ENCODE measurements at places on chromosomes 7 and 10. TPM values are rescaled to one million over a fixed set of nuclear protein-coding genes. Genes with fewer than 3 reads are reported as not detected.

DNA sequence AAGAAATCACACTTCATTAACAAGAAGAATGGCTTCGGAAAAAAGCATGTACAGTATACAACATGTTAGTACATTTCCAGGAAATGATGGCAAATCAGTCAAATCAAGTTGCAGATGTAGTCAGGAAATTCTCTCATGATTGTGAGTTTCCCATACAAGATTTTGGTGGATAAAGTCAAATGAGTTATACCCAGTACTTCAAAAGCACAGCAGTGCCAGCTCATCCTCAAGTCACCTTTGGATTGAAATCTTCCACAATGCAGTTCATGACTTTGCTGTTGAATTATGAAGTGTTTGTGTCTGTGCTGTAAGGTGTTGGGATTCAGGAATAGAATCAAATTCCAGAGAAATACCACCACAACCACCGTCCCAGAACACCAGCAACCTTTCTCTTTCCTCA is 301.3 kb upstream of the BMPER start:
- no peak for DNase-seq
- H3K4me3 ChIP-seq: no peak overlapping the region
- no peaks in the 10 kb centered on the region for H3K27me3 ChIP-seq
- no peaks in the 10 kb centered on the region for H3K4me1 ChIP-seq

DNA sequence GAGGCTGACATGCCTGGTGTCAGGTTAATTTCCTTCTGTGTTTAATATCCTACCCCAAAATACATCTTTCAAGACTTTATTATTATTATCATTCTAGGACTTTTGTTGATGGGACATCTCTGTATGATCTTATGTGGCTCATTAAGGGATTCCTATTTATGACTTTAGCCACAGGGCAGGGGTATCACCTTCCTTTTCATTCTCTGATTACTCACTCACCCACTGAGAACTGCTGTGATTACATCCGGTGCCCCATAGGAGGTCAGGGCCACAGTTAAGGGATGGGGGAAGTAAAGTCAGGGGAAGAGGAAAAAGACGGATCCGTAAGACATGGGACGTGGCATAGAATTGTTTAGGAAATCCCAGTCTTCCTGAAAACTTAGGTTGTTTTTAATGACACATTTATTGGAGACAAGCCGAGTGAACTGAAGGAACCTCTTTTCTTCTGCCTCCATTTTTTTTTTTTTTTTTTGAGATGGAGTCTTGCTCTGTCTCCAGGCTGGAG is 61.0 kb upstream of the PITRM1 start:
- H3K36me3 ChIP-seq: no peaks in the 10 kb centered on the region
- DNase-seq: no peak
- no peak overlapping the region for H3K4me3 ChIP-seq
- no peak overlapping the region for H3K27ac ChIP-seq
- no peaks in the 10 kb centered on the region for H3K4me1 ChIP-seq

DNA sequence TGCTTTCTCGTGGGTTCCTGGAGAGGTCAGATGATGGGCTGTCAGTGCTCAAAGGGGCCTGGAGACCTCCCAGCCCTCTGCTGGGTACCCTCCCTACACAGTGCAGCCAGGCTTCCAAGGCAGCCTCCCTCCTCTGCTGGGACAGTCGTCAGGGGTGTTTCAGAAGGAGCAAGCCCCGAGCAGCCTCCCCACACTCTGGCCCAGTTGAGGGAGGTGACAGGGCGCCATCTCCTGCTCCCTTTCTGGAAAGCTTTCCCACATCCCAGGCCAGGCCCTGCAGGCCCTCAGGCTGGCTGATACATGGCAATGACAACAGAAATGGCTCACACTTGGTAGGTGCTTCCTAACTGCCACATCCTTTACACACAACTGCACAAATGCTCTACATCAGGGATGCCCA is 32.1 kb downstream of the KCNMA1 start:
- H3K27ac ChIP-seq: no peak overlapping the region
- peaks cover 3% of the 10 kb centered on the region for H3K4me1 ChIP-seq
- DNase-seq: no peak
- no peaks in the 10 kb centered on the region for H3K36me3 ChIP-seq
- H3K4me3 ChIP-seq: no peak overlapping the region

DNA sequence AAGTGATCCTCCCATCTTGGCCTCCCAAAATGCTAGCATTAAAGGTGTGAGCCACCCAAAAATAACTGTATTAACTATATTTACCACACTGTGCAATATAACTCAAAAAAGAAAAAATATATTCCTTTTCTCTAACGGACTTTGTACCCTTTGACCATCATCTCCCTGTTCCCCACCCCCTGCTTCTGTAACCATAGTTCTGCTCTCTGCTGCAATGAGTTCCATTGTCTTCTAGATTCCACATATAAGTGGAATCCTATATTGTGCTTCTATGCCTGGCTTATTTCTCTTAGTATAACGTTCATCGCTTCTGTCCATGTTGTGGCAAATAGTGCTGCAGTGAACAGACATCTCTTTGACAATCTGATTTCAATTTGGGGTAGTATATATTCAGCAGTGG is 4.2 kb downstream of the TMEM248 start:
- H3K36me3 ChIP-seq: no peaks in the 10 kb centered on the region
- DNase-seq: no peak
- H3K27ac ChIP-seq: no peak overlapping the region

- no peak overlapping the region for H3K4me3 ChIP-seq
- H3K36me3 ChIP-seq: no peaks in the 10 kb centered on the region
- H3K4me1 ChIP-seq: no peaks in the 10 kb centered on the region
- DNase-seq: peak; percentile 49
- H3K27me3 ChIP-seq: no peaks in the 10 kb centered on the region
- H3K27ac ChIP-seq: no peak overlapping the region
These were observed 49.5 kb downstream of the TCERG1L start for GRCh38 chr10:131261890-131262475.

DNA sequence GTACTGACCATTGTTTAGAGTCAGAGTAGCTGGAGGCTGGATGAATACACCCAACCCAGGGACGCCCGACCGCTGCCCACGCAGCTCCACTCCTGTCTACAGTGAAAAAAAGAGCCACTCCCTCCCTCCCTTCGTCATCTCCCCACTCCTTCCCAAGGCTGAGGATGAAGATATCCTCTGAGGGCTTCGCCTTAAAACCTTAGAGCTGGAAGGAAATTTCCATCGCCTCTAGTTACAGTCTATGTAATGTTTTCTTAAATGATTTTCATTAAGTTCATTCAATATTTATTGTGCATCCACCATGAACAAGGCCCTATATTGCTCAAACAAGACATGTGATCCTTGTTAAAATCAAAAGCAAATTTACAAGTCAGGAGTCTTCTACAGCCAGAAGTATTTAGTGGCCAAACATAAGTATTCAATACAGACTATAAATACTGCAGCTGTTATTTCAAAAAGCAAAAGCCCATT is 11.3 kb upstream of the SLIT1 start:
- H3K4me1 ChIP-seq: no peaks in the 10 kb centered on the region
- no peak for DNase-seq
- no peaks in the 10 kb centered on the region for H3K36me3 ChIP-seq
- no peak overlapping the region for H3K27ac ChIP-seq
- H3K4me3 ChIP-seq: no peak overlapping the region

DNA sequence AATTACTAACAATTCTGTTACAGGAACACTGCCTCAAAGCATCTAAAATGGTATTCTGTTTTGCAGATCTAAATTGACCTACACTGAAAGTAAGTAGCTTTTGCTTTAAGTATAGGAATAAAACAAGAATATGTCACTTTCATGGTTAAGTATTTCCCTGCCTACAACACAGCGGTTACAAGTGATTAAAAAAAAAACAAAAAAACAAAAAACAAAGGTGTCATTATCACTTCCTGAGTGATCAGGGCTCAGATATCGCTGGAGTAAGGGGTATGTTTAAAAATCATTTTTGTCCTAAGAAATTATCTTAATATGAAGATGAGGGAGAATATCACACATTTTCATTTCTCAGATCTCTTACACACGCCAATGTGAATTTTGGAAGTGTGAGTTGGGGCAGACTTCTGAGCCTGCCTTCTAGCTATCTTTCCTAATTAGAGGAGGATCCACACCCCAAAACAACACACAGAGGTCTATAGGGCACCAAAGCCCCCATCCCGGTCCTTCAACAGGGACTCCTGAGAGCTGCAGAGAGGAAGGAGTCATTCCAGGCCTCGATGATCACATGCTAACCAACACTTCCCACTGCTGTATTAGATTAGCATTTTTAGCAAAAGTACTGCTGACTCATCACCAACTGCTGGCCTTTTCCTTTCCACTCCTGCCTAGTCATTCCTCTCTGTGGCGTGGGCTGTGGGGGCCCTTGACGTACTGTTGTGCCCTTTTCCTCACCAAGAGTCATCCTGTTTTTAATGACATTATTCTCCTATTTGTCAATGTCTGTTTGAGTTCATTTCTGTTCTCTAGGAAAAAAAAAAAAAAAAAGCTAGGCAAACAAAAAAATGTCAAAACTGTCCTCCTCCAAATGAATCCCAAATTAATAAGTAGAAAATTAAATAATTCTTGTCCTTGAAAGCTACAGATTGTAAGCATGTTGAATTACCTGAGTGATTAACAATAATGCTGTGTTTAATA is 31.2 kb downstream of the PRTFDC1 start:
- no peak overlapping the region for H3K4me3 ChIP-seq
- peak; percentile 81 for DNase-seq
- H3K27ac ChIP-seq: no peak overlapping the region

- H3K4me1 ChIP-seq: no peaks in the 10 kb centered on the region
- H3K27ac ChIP-seq: no peak overlapping the region
- H3K36me3 ChIP-seq: no peaks in the 10 kb centered on the region
- H3K27me3 ChIP-seq: no peaks in the 10 kb centered on the region
- H3K4me3 ChIP-seq: no peak overlapping the region
These were observed 150.1 kb downstream of the PLPP4 start for GRCh38 chr10:120607016-120607709.

GRCh38 chr10:70673043-70673928 is 980 bp downstream of the ADAMTS14 start:
- no peak overlapping the region for H3K4me3 ChIP-seq
- no peak for DNase-seq
- H3K27me3 ChIP-seq: no peaks in the 10 kb centered on the region
- H3K27ac ChIP-seq: no peak overlapping the region
- no peaks in the 10 kb centered on the region for H3K36me3 ChIP-seq

DNA sequence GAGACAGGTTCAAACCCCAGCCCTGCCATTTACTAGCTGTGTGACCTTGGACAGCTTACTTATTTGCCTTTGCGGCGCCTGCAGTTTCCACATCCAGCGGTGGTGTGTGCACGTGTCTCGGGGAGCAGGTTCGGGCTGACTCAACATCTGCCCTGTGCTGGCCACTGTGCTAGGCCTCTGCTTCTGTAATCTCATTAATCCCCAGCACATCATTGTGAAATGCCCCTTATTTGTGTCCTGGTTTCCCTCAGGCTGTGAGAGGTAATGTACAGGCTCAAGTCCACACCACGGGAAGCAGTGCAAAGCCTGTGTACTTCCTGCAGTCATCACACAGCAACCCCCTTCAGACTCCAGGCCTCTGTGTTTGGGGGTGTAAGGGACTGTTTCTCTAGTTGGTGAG is 285.7 kb downstream of the RPS24 start:
- H3K27me3 ChIP-seq: no peaks in the 10 kb centered on the region
- no peaks in the 10 kb centered on the region for H3K36me3 ChIP-seq
- DNase-seq: no peak
- no peak overlapping the region for H3K4me3 ChIP-seq

GRCh38 chr7:143396625-143397556 is 11.8 kb downstream of the EPHA1 start:
- no peak overlapping the region for H3K4me3 ChIP-seq
- H3K4me1 ChIP-seq: no peaks in the 10 kb centered on the region
- DNase-seq: no peak
- H3K27me3 ChIP-seq: no peaks in the 10 kb centered on the region
- H3K27ac ChIP-seq: no peak overlapping the region

DNA sequence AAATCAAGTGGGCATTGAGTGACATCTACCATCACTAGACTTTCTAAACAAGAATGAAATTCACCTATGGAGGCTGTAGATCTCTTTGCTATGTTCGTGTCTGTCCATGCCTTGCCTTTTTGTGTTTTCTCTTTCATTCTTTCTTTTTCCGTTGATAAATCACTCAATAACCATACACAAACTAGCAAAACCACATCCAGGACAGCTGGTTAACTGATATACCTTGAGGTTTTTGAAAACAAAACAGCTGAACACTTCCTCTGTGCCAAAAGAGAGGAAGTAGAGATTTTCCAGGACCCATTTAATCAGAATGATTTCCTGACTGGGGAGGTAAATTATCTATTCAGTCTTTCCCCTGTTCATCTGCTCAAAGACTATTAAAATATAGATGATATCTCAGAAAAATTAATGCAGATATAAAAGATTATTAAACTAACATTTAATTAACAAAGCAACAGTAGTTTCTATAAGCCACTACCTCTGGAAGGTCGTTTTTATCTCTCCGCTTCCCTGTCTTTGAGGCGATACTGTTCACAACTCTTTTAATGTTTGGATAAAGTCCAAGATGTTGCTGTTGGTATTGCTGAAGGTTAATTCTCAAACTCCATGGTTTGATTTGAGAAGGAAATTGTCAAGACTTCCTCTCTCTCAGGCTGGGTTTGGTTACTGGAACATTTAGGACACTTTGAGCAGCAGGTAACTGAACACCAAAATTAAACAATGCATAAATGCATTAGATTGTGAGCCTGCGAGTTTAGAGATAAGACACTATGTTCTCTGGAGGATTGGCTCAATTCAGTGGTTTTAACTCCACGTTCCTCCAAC is 24.4 kb upstream of the C10orf67 start:
- no peaks in the 10 kb centered on the region for H3K4me1 ChIP-seq
- no peaks in the 10 kb centered on the region for H3K36me3 ChIP-seq
- DNase-seq: no peak
- no peaks in the 10 kb centered on the region for H3K27me3 ChIP-seq
- no peak overlapping the region for H3K4me3 ChIP-seq
- H3K27ac ChIP-seq: no peak overlapping the region

- H3K4me3 ChIP-seq: no peak overlapping the region
- H3K36me3 ChIP-seq: no peaks in the 10 kb centered on the region
- H3K27ac ChIP-seq: no peak overlapping the region
- DNase-seq: no peak
These were observed 76.6 kb downstream of the SEMA3C start for GRCh38 chr7:80842022-80842790.

DNA sequence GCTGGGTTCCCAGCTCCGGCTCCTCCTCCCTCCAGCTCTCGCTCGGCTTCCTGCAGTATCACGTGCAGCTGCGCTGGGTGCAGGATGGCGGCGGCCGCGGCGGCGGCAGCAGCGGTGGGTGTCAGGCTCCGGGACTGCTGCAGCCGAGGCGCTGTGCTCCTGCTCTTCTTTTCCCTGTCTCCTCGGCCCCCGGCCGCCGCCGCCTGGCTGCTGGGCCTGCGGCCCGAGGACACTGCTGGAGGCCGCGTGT is at the start of gene CNNM1:
Gene CNNM1 (plus strand): TSS at position 53 of the 250 bp plus-strand sequence. CDS start 32 bp downstream, at position 85.
- no peak within 1 kb of the TSS for H3K27ac ChIP-seq
- H3K36me3 ChIP-seq: no peaks in the 10 kb centered on the region
- peak within 1 kb of the TSS; percentile 39 for H3K4me3 ChIP-seq

- no peak overlapping the region for H3K27ac ChIP-seq
- no peaks in the 10 kb centered on the region for H3K36me3 ChIP-seq
- no peak for DNase-seq
- no peaks in the 10 kb centered on the region for H3K27me3 ChIP-seq
These were observed 22.4 kb downstream of the GPR141 start for GRCh38 chr7:37705976-37706375.

The NEBL gene
- 4.3 TPM for total RNA-seq

The FZD8 gene
- total RNA-seq: 28.6 TPM

The OPN4 gene
- 0.36 TPM for total RNA-seq

The TSPAN15 gene
- total RNA-seq: 16.8 TPM

The FXYD4 gene
- total RNA-seq: not detected

The GSTO2 gene
- 1.7 TPM for total RNA-seq

The ITIH5 gene
- 45.0 TPM for total RNA-seq

The GPRIN2 gene
- 0.36 TPM for total RNA-seq

The SPDYE2 gene
- total RNA-seq: not detected

Data from aorta (tissue), 5 donors.